ENCODE measurements at places on chromosomes 6 and 20. TPM values are rescaled to one million over a fixed set of nuclear protein-coding genes. Genes with fewer than 3 reads are reported as not detected.

Gene LINC00237
- not detected for polyA plus RNA-seq

Gene ZBP1
- polyA plus RNA-seq, result not detected

DNA sequence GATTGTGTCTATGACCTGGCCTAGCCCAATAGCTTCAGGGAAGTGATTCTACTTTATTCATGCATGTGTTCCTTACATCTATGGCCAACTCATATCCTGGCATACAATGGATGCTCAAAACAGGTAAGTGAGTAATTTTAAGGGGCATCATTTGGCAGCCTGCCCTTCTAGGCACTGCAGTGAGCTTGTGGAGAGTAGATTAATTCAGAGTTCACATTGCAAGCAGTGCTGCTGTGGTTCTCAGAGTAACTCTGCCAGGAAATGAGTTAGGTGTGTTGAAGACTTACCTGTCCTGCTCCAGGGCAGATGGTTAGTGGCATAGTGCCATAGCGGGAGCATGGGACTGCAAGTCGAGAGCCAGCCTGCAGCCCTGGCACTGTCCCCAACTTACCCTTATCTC, 158.0 kb downstream of the SCP2D1 start:
- DNase-seq, result no peak

DNA sequence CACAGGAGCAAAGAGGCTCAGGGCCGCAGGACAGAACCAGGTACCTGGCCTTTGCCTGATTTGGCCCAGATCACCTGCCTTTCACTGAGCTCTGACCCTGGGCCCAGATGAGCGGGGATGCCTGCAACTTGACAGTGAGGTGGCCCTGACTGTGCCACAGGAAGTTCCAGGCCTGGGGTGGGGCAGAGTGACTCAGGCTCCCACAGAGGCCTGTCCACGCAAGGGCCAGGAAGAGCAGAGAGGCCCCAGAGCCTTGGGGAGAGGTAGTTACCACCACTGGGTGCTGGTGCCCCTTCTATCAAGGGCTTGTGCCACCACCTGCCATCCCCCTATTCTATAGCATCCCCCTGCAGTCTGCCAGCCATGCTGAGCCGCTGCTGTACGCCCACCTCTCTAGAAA, 4.1 kb upstream of the NOL4L start:
- DNase-seq, result no peak

DNA sequence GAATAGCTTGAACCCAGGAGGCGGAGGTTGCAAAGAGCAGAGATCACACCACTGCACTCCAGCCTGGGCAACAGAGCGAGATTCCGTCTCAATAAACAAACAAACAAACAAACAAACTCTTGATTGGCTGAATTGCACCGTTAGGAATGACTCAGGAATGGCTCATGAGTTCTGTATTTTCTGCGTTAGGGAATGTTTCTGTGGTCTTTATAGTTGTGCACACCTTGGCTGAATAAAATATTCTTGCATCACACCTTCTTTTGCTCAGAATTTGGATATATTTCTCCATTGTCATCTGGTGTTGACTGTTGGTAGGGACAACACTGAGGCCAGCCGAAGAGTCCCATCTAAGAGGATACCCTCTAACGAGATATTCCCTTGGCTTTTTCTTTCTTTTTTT, 19.6 kb upstream of the PI16 start:
- no peak for DNase-seq

DNA sequence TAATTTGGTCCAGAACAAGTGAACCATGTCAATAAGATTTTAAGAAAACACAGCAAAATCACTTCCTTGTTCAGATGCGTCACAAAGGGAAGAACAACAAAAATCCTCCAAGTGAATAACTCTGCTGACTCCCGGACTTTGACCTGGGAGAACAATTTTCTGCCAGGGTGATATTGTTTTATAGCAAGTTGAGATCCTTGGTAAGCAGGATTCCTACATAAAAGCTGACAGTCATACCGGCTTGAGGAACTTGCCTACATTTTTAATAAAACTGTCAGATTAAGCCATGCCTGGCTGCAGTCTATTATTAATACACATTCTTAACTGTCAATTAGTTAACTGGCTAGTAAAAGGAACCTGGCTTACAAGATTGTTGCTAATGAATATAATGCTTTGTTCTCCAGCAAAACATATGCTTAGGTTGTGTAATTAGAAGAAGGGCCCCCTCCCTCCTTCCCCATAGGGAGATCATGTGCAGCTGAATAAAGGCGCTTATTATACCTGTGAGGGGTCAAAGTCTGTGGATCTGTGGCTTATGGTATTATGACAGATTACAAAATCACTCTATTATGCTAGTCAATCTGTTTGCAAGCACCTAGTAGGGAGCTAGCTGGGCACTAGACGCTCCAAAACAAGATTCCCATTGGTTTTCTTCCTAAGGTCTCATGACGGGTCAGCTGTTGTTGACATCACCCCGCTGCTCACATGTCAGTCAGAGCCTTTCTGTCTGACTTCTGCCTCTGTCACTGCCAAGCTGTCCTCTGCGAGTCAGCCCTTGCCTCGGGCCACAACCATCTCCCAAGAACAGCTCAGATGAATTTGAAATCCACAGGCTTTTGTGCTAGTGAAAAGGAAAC, 44.6 kb upstream of the SEC63 start:
- DNase-seq, result peak; percentile 26

- no peak for DNase-seq
Observed at GRCh38 chr6:47740714-47741113, 41.1 kb upstream of the OPN5 start.

GRCh38 chr20:53032478-53032932, 60.3 kb downstream of the TSHZ2 start:
- DNase-seq, result no peak

DNA sequence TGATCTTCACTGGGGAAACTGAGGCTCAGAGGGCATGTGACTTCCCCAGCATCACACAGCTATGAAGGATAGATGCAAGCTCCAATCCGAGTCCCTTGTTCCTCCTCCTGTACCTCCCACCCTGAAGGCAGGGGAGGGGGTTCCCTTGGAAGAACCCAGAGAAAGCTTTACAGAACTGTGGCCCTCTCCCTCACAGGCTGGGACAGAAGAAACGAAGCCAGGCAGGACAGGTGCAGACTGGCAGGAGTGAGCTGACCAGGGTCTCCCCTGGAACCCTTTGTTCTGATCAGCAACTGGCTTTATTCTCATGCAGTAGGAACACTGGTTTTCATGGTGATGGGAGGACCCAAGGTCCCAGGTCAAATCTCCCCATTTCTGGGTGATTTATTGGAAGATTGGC, 90.2 kb downstream of the TMEM242 start:
- no peak for DNase-seq

DNA sequence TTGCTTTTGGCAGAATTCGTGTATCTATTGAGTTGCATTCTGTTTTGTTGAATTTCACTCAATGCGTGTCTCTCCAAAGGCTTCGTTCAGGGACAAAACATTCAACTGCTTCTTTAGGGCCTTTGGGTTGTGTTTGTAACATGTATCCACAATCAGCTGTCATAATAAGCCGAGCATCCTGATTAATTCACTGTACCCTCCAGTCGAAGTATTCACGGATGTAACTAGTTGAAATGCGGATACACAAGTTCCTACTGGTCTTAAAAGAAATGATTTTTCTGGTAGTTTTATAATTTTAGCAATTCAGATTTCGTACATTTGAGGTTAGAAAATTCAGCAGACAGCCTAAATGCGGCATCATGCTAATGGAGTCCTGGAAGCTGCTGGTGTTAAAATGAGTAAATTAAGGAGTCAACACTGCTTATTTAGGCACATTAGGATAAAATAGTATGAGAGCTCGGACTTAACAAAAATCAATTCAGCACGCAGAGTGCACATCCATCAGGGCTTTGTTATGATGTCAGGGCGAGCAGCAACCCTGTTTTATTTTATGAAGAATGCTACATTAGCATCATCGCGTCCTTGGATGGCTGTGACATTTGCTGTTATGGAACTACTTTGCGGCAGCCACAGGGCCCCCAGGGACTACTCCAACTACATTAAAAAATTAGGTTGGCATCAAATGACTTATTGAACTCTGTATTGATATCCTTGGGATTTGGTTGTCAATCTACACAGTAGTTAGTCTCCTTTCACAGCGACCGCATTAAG, 489.3 kb upstream of the FLRT3 start:
- no peak for DNase-seq

- no peak for DNase-seq
Observed at GRCh38 chr6:19289457-19289856, 547.7 kb upstream of the ID4 start.

Measured in endothelial cell of umbilical vein (primary cell).